Kidney epithelial cell (primary cell): ENCODE measurements at places on chromosomes 7 and 10. TPM values are rescaled to one million over a fixed set of nuclear protein-coding genes. Genes with fewer than 3 reads are reported as not detected.

DNA sequence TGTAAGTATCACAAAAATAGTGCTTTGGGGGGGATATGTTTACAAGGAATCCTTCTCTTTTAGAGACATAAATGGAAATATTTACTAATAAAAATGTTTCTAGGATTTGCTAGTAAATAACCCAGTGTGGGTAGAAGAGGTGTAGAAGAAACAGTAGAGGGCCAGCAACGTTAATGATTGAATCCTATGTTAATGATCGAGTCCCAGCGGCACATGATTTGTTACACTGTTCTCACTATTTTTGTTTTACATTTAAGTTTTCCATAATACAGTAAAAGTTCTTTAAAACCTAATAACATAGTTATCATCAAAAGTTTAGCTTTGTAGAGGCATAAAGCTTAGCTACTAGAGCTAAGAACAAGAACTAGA is 66.0 kb downstream of the UBE2H start:
- no peak for DNase-seq

The MYH16 gene
- total RNA-seq, result 0.89 and 5.6 TPM in 2 replicates

DNA sequence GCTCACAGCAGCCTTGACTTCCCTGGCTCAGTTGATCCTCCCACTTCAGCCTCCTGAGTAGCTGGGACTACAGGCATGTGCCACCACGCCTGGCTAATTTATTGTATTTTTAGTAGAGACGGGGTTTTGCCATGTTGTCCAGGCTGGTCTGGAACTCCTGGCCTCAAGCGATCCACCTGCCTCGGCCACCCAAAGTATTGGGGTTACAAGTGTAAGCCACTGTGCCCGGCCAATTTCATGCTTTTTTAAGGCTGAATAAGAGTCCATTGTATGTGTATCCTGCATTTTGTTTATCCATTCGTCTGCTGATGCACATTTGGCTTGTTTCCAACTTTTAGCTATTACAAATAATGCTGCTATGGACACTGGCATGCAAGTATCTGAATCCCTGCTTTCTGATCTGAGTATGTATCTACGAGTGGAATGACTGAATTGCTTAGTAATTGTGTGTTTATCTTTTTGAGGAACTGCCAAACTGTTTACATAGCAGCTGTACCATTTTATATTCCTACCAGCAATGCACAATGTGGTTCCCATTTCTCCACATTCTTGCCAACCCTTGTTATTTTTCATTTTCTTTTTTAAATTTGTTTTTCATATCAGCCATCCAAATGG is 37.3 kb upstream of the TPST1 start:
- no peak for DNase-seq

- DNase-seq, result no peak
Measured at GRCh38 chr7:155521007-155521742, 25.2 kb downstream of the CNPY1 start.

DNA sequence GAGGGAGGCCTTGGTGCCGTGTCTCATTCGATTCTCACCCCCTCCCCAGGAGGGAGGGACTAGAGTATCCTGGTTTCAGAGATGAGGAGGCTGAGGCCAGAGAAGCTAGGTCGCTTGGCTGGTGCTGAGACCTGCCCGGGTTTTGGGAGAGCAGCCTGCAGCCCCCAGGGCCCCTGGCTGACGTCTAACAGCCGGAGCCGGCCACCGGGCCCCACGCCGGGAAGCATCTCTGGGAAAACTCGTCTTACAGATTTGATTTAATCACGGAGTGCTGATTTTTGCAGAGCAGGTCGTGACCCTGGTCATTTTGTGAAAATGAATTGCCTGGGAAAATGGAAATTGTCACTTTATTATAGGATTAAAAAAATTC is 97.5 kb downstream of the MICALL2 start:
- DNase-seq, result no peak

- peak; percentile 95 for DNase-seq
Measured at GRCh38 chr10:32413513-32413912, 32.4 kb upstream of the CCDC7 start.

DNA sequence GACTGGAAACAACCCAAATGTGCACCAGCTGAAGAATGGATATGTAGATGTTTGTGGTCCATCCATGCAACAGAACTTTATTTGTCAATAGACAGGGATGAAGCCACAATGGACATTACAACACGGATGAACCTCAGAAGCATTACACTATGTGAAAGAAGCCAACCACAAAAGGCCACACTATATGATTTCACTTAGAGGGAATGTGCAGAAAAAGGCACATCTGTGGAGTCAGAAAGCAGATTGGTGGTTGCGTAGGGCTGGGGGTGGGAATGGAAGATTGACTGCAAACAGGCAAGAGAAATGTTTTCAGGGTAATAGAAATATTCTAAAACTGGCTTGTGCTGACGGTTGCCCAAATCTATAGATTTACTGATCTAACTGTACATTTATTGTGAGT is 34.3 kb upstream of the WASHC2A start:
- no peak for DNase-seq

The NEUROG3 gene
- not detected in 2 replicates for total RNA-seq

DNA sequence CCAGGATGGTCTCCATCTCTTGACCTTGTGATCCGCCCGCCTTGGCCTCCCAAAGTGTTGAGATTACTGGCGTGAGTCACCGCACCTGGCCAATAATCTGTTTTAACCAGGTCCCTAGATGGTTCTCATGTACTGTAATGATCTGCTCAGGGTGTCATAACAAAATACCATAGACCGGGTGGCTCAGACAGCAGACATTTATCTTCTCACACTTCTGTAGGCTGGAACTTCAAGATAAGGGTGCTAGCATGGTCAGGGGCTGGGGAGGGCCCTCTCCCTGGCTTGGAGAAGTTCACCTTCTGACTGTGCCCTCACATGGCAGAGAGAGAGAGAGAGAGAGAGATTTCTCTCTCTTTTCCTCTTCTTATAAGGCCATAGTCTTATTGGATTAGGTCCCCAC is 279.4 kb upstream of the LYZL1 start:
- DNase-seq, result no peak

DNA sequence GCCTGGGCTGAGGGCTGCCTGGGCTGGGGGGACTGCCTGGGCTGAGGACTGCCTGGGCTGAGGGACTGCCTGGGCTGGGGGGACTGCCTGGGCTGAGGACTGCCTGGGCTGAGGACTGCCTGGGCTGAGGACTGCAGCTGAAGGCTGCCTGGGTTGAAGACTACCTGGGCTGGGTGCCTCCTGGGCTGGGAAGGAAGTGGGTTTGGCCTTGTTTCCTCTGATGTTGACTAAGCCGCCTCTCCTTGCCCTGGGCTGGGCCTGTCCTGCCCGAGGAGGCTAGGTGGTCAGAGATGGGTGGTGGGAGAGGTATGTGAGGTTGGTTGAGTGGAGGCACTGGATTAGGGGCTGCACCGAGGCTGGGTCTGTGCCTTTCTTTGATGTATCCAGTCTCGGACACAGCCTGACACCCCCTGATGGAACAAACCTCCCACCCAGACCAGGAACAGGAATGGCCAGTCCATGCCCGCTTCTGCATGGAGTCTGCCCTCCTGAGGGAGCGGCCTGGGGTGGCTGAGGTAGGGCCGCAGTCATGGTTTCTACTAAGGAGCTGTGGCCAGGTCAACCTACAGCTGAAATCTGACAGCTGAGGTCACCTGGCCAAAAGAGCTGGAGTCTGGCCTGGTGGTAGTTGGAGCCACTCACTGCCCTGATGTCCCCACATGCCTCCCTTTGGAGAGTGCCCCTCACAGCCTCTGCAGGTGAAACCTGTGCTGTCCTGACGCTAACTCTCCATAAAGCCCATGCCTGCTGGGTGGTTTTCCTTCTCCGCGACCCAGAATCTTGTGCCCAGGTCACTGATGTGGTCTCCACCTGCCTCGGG is 22.3 kb downstream of the SCART1 start:
- no peak for DNase-seq

GRCh38 chr7:151384352-151384697 is 25.5 kb downstream of the WDR86 start:
- no peak for DNase-seq

The ELMO1 gene
- total RNA-seq, result 2.3 and 11.4 TPM in 2 replicates

- DNase-seq, result peak; percentile 44
Measured at GRCh38 chr10:58590152-58590840, 77.6 kb downstream of the BICC1 start.

- no peak for DNase-seq
Measured at GRCh38 chr7:144731661-144732351, 104.0 kb downstream of the TPK1 start.

The WNT8B gene
- total RNA-seq, result 0.07 TPM in 1 of 2 replicates, not detected in the other

DNA sequence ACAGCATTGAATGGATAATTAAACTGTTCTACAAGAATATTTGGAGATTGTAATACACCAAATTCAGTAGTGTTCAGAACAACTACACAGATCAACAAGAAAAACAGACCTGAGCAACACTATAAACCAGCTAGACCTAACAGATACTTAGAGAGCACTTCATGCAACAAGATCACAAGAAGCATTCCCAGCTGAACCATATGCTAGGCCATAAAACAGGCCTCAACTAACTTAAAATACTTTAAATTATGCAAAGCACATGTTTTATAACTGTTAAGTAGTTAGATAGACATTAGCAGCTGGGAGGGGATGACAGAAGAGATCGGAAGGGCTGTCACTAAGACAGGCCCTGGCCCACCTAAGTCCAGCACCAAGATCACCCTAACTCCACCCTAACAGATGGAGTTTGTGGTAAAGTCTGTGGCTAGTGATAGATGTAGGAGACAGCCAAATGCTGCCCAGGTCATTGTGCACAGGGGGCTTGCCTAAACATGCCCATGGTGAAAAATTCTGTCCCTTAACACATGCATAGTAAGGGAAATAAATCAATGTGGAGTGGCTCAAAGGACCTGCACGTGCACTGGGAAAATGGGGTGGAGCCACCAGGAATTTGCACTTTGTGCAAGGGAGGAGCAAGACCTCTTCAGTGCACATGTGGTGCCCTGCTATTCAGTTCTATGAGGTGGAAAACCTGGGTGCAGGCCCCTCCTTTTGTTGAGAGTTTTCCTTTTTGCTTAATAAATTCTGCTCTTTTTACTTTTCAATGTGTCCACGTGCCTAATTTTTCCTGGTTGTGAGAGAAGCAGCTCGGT is 567.8 kb upstream of the NRG3 start:
- DNase-seq, result no peak

The FZD8 gene
- total RNA-seq, result 12.7 and 18.7 TPM in 2 replicates

The GNAT3 gene
- not detected in 2 replicates for total RNA-seq

DNA sequence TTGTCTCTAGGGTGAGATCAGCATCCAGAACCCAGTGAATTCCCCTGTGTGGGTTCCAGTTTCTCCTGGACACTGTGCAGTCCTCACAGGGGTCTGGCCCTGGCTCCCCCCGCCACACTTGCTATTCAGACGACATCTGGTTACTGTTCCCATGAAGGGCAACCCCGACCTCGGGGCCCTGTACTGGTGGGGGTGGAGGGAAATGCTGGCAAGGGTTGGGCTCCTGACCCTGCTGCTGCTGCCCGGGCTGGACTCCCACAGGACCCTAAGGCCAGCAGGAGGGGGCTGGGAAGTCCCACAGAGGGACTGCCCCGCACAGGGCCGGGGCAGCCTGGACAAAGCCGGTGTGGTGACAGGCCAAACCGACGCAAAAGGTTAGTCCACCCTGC is 768 bp upstream of the CPA1 start:
- DNase-seq, result no peak

GRCh38 chr10:86252079-86252478 is 114.5 kb downstream of the GRID1 start:
- no peak for DNase-seq

DNA sequence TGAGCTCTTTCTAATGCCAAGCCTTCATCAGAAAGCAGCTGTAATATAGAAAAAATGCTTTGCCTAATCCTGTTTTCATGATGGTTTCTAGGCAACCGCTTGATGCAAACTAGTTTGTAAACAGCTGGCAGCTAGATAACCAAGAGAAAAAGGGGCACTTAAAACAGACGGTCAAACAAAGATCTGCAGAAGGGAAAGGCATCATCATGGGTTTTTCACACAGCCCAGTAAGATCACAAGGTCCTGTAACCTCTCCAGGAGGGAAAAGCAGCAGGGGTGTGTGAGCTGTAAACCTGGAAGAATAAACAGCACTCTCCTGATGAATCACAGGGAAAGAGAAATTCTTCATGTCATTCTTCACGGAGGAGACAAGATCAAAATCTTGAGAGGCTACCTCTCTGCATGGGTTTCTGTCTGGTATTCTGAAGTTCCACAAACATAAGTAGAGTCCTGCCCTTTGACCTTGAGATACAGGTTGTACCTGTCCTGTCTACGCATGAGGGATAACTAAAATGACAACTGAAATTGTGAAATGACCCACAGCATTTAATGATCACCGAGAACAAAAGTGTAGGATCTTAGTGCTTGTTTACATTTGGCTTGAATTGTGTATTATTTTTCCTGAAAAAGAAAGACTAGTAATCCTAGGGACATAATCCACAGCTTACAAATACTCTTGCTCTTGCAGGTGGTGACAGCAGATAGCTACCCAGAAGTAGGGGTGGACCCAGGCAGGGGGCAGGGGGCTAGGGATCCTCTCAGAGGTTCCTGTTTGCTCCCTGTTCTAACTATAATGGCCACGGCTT is 48.0 kb downstream of the CREB3L2 start:
- DNase-seq, result peak; percentile 67

The PDE6C gene
- total RNA-seq, result not detected in 2 replicates

DNA sequence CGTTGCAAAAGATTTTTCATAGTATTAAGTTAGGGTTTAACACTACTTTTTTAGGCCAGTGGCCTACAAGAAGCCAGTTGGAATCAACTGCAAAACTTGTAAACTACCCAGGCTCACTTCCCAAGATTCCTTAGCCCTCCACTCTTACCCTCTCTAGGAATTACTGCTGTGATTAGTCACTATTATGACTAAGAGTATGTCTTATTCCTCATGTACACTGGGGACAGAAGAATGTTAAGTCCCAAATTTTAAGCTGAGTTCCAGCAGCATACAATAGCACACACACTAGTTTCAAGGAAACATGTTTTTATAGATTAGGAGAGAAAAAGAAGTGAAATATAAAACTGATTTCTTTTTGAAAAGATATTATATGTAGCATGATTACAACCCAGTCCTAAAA is 42.8 kb downstream of the FBXL13 start:
- no peak for DNase-seq
